Stimulated activated CD8-positive, alpha-beta memory T cell treated with anti-CD3 and anti-CD28 coated beads, Interleukin-15, amount 100 ng/mL, for 24 hours (primary cell): ENCODE measurements at places on chromosomes 13 and 19.

GRCh38 chr13:102856557-102856956 lies 10.7 kb downstream of the ERCC5 start:
- DNase-seq: no peak

- DNase-seq: no peak
Measured at GRCh38 chr13:30580852-30581502, 36.7 kb upstream of the USPL1 start.

DNA sequence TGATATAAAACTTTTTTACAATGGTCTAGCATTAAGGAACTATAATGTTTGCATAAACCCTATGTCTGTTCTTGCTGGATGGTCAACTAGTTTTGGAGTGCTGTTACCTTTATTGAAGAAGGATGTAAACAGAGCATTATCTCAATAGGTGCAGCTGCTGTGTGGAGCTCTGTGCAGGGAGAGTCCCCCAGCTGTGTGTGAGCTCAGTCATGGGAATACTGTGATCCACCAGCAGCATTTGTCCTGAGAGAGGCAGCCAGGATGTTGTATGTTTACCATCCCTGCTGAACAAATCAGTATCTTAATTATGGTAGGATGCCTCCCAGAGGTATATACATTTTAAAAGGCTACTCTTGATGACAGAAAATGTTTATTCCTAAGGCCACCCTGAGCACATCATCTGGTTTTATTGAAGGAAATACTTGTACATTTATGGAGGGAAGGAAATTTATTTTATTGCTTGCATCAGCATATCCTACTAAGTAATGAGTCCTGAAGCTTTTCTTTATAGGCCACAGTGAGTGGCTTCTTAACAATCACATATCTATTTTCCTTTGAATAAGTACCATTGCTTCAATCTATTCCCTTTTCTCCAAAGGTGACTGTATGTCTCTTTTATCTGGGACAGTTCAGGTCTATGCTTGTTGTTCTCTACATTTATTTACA lies 11.7 kb downstream of the RAP2A start:
- DNase-seq: no peak

DNA sequence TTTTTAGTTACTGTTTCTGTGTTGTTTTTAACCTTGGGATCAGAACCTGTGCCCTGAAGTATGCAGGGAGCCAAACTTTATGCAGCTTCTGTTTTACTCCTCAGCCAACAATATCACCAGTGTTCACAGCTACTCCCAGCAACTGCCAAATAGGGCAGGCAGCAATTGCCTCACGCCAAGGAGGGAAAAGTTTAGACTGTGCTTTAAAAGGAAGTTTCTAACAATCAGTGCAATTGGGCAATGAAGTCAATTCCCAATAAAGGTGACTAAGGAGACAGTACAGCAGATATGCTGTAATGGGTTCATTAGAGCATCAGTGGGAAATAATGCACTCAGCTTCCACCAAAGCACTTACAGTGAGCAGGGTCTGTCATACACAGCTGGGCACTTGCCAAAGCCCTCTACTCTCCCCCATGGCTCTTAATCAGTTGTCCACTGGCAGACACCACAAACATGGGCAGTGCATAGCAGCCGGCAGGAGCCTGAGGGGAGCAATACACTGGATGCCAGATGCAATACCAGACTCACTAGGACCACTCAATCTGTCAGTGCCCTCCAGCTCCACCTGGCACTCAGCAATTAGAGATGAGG lies 19.3 kb downstream of the ENOX1 start:
- no peak for DNase-seq

DNA sequence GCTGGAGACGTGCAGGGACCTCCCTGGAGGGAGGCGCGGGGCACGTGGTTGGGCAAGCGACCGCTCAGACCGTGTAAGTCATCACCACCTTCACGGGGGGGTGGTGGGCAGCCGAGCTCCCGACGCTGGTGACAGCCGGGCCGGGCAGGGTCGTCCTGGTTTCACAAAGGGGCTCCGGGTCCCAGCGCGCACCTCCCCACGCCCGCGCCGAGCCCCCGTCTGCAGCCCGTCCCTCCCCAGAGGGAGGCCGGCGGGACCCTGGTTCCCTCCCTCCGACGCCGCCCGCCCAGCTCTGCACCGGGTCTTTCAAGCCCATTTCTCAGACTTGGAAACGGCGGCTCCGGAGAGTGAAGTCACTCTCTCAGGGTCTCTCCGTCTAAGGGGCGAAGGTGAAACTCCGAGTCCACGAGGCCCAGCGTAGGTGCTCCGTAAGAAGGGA lies 729 bp upstream of the ARID3A start:
- no peak for DNase-seq

GRCh38 chr13:30042272-30042671 lies 191.9 kb upstream of the UBL3 start:
- no peak for DNase-seq

DNA sequence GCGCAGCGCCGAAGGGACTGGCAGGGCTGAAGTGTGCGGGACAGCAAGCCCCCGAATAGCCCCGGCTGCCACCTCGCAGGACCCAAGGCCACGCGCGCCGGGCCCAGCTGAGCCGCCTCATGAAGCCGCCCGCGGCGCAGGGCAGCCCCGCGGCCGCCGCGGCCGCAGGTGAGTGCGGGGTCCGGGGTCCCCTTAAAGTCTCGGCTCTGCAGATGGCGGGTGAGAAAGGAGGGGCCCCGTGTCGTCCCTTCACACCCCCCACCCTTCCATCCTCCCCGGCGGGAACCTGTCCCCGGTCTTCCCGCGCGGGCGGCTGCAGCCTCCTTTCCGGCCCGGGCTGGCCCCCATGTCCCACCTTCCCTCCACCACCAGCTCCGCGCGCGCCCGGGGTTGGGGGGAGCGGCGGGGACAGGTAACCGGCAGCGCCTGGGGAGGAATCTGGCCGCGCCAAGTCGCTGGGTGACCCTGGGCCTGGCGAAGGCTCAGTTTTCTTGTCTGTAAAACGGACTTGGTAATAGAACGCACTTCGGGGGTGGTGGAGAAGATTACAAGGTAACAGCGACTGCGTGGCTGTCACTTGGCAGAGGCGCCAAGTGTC lies 338 bp downstream of the RGCC start:
- DNase-seq: no peak

GRCh38 chr13:89199138-89199537 lies 1528.0 kb downstream of the SLITRK5 start:
- no peak for DNase-seq

GRCh38 chr13:30610311-30610710 lies 7.4 kb upstream of the USPL1 start:
- DNase-seq: no peak

GRCh38 chr19:47819858-47820257 lies 1.9 kb upstream of the CRX start:
- DNase-seq: no peak
